ENCODE measurements at places on chromosomes 2 and 18.

- no peak for DNase-seq
These were observed 457.6 kb downstream of the BCL11A start for GRCh38 chr2:60095903-60096302.

DNA sequence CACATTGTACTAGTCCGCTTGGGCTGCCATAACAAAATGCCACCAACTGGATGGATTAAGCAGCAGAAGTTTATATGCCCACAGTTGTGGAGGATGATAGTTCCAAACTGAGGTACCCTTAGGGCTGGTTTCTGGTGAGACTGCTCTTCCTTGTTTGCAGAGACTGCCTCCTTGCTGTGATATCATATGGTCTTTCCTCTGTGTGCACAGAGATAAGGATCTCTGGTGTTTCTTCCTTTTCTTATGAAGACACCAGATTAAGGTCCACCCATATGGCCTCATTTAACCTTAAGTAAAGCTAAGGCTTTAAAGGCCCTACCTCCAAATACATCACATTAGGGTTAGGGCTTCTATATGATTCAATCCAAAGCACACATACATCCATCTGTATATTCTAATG, 738.2 kb upstream of the GCFC2 start:
- DNase-seq = no peak

- DNase-seq = no peak
These were observed 291.4 kb downstream of the TGIF1 start for GRCh38 chr18:3741333-3741732.

GRCh38 chr2:101190747-101191516, 39.8 kb upstream of the TBC1D8 start:
- DNase-seq = no peak

DNA sequence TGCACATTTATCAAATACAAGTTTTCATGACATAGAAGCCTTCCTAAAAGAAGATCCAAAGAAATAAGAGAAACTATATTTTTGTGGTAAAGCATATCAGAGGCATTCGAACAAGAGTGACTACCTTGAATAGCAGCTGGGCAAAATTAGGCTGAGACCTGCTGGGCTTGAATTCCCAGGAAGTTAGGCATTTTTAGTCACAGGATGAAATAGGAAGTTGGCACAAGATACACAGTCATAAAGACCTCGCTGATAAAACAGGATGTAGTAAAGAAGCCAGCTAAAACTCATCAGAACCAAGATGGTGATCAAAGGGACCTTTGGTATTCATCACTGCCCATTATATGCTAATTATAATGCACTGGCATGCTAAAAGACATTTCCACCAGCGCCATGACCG, 1302.3 kb upstream of the NRXN1 start:
- no peak for DNase-seq

DNA sequence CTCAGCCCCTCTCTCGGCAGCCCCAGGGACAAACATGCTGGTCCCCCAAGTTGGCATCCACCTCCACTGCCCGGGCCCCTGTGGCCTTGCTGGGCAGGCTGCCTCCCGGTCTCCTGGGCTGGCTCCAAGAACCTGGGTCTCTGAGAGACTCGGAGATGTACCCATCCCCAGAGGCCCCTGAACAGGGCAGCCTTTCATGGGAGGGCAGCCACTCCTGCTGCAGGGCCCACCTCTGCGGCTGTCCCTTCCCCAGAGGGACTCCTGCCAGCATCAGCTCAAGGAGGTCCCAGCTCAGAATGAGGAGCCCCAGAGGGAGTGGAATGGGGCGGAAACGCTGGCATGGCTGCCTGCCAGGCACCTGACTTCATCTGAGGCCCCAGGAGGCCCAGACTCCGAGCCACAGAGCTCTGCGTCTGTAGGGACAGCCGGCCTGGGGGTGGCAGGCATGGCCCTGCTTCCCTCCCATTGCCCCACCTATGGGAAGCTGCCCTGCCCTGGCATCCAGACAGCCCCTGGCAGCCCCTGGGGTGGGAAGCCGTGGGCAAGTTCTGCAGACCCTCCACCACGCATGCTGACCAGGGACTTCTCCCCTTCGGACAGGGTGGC, 857 bp upstream of the CROCC2 start:
- DNase-seq = no peak

GRCh38 chr2:84526562-84526961, 10.3 kb downstream of the DNAH6 start:
- DNase-seq = no peak

DNA sequence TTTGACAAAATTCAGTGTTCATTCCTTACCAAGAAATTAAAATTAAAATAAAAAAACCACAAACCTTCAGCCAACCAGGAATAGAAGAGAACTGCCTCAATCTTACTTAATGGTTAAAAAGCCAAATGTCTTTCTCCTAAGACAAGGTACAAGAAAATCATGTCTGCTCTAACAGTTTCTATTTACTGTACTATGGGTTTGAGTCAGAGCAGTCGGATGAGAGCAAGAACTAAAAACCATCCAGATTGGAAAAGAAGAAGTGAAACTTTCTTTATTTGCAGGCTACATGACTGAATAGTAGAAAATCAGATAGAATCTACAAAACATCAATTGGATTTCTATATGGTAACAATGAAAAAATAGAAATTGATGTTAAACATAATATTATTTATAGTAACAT, 555.5 kb upstream of the TNP1 start:
- DNase-seq = no peak

Data from NCI-H1105 (cell line).